NCI-H1436 treated with DMSO at 0.1 percent for 48 hours (cell line): ENCODE measurements at places on chromosomes 5 and 9.

DNA sequence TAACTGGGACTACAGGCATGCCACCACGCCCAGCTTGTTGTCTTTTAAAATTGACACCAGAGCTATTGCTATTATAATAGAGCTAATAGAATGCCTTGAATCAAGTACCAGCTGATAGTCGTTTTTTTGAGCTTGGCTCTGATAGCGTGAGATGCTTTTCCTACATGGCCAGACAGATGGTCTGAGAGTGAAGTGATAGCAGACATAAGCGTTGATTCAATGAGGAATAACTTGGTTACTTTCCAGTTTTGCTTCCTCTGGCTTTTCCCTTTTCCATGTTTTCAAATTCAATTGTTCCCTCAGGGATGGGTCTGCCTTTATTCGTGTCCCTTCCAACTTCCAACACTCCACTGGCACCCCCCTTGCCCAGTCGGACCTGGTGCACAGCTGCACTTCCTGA, 15.4 kb downstream of the AGXT2 start:
- no peak for DNase-seq

DNA sequence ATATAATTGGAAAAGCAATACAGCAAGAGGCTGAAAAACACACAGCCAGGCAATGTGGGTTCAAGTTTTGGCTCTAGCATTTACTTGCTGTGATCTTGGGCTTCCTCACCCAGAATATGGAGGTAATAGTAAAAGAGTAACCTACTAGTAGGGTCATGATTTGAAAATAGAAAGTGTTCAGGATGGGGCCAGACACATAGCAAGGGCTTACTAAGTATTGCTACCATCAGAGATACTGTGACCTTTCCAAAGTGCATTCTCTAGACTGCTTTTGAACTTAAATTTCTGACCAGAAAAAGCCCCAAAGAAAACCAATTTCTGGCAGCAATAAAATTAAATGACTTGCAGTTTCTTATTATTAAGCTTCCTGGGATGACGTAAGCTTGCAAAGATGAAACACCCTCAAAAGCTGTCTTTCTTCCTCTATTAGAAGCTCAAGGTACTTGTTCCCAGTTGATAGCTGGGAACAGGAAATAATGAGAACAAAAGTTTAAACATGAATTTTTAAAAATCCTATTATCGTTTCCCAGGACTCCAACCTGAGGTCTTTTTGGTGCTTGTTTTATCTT, 20.3 kb downstream of the SLC45A2 start:
- no peak for DNase-seq

DNA sequence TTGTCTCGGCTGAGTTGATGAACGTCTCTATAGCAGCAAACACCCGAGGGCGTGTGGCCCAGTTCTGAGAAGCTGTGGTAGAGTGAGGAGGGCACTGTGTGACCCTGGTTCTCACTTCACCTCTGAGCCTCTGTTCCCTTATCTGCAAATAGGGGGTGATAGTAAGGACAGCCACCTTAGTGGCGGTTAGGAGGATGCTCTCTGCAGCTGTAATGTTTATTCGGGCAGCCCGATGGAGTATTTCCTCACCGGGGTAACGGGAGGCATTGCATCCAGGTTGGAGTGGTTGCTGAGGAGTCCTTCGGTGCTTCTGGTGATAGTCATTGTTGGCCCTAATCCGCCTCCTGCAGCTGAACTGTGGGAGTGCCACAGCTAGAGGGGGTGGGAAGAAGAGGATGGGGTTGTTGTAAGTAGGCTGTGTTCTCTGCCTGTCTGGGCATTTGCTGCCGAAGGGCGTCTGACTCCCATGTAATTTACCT, 13.9 kb downstream of the PRRC2B start:
- no peak for DNase-seq

DNA sequence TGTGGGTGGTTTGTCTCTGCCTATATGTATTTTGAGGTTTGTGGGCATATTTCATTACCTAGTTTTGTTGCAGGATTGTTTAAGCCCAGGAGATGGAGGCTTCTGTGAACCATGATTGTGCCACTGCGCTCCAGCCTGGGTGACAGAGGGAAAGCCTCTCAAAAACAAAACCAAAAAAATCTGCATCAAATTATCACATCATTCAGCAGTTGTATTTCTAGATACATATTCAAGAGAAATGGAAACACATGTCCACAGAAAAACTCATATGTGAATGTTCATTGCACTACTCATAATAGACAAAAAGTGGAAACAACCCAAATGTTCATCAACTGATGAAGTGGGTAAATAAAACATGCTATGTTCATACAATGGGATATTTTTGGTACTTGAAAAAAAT, 29.9 kb downstream of the HSPA4 start:
- no peak for DNase-seq

DNA sequence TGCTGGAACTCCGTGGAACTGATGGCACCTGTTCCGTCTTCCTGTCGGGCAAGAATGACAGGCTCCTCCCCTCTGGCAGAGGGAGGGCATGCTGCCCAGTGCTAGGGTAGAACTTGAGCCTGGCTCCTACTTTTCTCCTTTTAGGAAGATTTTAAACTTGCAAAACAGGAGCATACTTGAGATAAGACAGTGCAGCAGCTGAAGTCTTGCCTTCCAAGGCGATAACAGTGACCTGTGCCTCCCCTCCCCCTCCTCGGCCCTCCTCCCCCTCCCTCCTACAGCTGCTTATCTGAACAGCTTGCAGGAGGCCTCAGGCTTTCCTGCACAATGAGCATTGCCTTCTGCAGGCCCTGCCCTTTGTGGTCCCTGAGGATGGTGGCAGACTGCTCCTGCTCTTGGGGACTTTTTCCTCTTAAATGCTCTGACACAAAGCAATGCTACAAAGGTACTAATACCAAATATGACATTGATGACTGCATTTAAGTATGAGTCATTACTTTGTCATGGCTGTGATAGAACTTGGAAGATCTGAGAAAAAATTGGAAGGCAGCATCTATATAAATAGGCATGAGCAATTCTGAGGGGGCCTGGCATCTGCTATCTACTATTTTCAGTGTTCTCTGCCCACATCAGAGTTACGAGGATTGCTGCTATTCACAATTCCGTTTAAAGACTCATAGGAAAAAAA, 2.0 kb downstream of the GADD45G start:
- no peak for DNase-seq

- no peak for DNase-seq
Measured at GRCh38 chr5:10621832-10622231, 58.0 kb downstream of the ANKRD33B start.

DNA sequence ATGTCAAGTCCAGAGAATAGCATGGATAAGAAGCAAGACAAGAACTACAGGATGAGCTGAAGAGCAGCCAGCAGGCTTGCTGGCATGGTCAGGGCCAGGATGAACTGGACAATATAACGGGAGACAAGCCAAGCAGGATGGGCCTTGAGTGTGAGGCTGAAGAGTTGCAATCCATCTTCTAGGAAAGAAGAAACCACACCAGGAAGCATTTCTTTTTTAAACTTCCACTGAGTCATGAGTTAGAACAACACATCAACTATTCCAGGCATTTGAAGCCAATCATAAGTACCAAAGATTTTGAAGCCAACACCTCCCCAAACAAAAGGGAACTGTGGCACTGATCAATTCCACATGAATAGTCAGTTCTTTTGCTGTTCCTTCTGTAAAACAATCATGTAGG, 27.3 kb downstream of the SLC31A2 start:
- no peak for DNase-seq
